NCI-H1105 (cell line): ENCODE measurements at places on chromosomes 5 and 9.

DNA sequence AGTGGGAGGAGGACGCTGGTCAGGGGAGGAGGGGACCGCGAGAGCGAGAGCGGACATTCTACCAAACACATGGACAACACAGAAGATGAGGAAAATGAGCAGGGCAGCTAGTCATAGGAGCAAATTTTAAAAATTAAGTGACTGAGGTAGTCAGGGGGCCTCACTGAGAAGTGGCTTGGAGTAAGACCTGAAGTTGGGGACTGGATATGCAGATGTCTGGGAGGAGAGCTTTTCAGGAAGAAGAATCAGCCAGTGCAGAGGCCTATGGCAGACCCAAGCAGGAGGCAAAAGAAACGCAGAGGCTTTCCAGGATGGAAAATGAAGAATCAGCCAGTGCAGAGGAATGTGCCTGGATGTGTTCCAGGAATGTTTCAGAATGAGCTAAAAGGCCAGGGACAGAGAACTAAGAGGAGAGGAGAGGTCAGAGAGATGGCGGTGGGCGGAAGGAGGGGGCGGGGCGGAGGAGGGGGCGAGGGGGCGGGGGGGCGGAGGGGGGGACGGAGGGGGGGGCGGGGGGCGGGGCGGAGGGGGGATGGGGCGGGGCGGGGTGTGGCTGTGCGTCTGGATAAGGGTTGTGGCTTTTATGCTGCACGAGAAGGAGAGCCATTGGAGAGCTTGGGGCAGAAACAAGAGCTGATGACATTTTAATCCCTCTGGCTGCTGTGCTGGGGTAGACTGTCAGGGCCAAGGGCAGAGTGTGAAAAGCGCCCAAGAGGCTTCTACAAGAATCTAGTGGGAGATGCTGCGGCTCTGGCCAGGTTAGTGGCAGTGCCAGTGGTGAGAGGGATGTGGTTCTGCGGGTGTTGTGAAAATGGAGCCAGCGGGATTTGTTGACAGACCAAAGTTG is 129.6 kb downstream of the KCNIP1 start:
- no peak for DNase-seq

- DNase-seq = no peak
These were observed 205.7 kb upstream of the RIOK2 start for GRCh38 chr5:97388794-97389193.

DNA sequence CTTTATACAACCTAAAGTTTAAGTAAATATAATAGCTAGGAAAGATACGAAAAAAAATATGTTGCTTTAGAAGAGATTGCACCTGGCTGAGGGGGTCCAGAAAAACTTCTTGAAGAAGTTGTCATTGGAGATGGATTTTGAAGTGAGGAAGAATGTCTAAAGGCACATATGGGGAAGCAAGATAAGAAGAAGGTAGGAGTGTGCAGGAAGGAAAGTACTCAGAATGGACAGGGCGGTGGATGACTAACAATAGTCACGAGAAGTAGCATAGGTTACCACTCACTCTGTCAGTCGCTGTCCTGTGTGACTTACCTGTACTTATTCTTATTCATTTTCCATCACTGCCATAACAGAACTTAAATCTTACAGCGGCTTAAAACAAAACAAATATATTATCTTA is 251.6 kb downstream of the GRIA1 start:
- DNase-seq = no peak

DNA sequence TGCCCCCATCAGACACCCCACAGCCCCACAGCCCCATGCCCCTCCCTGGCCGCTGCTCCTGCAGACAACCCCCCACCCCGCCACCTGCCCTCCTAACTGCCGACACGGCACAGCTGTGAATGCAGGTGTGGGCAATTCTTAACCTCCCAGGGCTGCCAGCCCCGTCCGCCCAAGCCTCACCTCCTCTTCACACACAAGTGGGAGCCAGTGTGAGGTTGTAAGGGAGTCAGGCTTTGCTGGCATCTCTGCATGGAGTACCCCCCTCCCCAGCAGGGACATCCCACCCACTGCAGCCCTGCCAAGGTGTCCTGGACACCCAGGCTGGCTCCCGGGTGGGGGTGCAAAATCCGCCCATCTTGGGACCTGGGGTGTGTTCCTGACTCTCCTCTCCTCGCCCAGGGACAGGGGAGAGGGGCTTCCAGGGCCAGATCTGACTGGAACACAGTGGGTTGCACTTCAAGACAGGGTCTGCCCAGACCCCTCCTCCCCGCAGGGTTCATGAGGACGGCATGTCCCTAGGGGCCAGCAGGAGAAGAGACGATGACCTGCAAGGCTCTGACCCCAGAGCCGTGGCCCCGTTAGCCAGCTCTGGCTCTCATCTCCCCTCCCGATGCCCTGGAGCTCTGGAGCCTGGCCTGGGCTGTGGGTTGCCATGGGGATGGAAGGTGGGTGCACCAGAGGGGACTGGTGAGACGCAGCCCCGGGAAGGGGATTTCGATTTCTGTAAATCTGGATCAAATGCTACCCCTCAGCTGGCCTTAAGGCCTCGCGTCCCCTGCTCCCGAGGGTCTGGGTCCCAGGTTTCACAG is 34.4 kb downstream of the SARDH start:
- DNase-seq = peak; percentile 95

- DNase-seq = no peak
These were observed 12.2 kb upstream of the MIER3 start for GRCh38 chr5:56964173-56964572.

- DNase-seq = no peak
These were observed 128.6 kb upstream of the EFNA5 start for GRCh38 chr5:107799306-107799705.

- DNase-seq = no peak
These were observed 2.8 kb downstream of the NACC2 start for GRCh38 chr9:136092353-136092650.

DNA sequence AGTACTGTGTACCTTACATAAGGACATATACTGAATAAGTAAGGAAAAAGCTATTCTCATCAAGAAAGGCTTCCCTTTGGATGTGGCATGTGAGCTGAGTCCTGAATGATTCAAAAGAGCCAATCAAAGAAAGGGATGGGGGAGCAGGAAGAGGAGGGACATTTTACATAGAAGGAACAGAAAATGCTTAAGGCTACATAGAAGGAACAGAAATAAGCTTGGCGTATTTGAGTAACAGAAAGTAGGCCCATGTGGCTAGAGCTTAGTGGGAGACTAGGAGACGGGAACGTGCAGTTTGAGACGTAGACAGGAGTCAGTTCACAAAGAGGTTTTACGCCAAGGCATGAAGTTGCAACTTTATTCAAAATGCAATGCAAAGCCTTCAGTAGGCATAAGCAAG is 126.3 kb downstream of the CEMIP2 start:
- DNase-seq = no peak

- no peak for DNase-seq
These were observed 139.0 kb downstream of the CACNA1B start for GRCh38 chr9:138016406-138017187.

- DNase-seq = no peak
These were observed 81.0 kb downstream of the SLIT3 start for GRCh38 chr5:169219961-169220360.

GRCh38 chr9:112831969-112832368 is 58.7 kb downstream of the SLC46A2 start:
- no peak for DNase-seq

- DNase-seq = no peak
These were observed 109.2 kb upstream of the ABCA1 start for GRCh38 chr9:105037139-105037538.

- DNase-seq = no peak
These were observed 7.6 kb downstream of the SLC1A3 start for GRCh38 chr5:36613771-36614656.

- DNase-seq = no peak
These were observed 5.4 kb downstream of the IPPK start for GRCh38 chr9:92664394-92665152.

DNA sequence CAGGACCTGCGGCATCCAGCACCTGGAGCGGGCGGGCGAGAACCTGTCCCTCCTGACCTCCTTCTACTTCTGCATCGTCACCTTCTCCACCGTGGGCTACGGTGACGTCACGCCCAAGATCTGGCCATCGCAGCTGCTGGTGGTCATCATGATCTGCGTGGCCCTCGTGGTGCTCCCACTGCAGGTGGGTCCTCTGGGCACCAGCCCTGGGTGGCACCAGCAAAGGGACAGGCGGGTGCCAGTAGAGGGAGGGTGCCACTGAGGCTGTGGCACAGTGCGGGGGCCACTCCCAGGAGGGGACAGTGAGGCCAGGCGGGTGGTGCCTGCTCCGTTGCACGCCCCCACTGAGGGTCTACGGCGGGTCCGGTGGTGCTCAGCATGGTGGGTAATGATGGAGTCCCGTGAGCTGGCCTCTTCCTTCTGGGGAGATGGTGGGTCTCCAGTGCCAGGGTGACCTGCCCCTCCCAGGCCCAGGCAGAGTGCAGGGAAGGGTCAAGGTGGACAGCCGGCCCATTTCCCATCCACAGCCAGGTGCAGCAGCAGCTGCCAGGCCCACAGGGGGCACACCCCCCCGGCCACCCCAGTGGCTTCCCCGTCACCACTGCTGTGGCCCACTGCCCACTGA is 57.8 kb downstream of the KCNT1 start:
- no peak for DNase-seq

DNA sequence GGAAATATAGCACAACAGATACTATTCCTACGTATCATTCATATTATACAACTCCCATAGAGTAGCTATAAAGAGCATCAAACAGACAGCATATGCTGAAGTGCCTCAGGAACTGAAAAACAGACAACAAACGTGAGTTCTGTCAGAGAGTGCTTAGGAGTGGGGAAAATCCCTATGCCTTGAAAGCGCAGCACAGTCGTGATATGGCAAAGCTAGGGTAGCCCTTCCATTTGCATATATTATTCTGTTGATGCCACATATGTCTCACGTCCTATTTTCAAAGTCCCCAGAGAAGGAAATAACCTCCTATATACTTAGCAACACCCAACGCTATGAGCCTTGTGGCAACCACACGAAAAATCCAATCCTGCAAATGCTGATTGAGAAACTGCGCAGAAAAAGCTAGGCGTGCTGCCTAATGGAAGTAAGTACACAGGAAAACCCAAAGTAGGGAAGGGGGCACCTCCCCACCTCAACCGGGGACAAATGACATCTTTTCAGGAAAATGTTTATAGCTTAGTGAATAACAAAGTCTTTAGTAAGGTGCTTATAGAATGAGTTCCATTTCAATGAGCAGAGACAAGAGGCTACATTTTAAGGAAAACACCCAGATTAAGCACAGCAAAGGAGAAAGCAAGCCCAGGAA is 105.1 kb downstream of the MED10 start:
- DNase-seq = no peak

- DNase-seq = peak; percentile 88
These were observed 154.2 kb upstream of the HMHB1 start for GRCh38 chr5:143657647-143658285.

- no peak for DNase-seq
These were observed 181.6 kb upstream of the NUDT12 start for GRCh38 chr5:103744159-103744558.

DNA sequence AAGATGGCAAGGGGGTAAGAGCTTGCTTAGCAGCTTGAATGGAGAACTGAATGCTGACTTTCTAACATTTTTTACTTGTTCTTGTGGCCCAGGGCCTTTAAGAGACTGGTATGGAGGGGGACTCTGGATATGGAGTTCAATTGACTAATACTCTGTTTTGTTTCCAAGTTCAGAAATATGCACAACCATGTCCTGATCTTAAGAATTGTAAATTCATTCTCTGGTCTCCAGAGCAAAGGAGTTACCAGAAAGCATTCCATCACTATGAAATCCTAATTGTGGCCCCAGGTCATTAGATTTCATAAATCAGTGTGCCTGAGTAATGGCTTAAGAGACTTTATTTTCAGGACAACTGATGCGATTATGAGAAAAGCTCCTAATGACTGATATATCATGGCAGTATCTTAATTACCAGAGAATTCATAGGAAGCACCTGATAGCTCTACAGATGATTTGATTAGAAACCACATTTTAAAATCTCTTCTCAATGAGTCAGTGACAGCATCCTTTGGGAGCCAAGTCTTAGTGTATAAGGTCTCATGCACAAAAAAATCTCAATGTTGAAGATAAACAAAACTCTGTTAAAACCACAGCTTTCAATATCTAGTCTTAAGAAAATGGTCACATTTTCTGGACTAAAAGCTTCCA is 613.6 kb upstream of the KLF4 start:
- DNase-seq = no peak

- no peak for DNase-seq
These were observed 18.1 kb upstream of the RPL26L1 start for GRCh38 chr5:172941067-172941516.

DNA sequence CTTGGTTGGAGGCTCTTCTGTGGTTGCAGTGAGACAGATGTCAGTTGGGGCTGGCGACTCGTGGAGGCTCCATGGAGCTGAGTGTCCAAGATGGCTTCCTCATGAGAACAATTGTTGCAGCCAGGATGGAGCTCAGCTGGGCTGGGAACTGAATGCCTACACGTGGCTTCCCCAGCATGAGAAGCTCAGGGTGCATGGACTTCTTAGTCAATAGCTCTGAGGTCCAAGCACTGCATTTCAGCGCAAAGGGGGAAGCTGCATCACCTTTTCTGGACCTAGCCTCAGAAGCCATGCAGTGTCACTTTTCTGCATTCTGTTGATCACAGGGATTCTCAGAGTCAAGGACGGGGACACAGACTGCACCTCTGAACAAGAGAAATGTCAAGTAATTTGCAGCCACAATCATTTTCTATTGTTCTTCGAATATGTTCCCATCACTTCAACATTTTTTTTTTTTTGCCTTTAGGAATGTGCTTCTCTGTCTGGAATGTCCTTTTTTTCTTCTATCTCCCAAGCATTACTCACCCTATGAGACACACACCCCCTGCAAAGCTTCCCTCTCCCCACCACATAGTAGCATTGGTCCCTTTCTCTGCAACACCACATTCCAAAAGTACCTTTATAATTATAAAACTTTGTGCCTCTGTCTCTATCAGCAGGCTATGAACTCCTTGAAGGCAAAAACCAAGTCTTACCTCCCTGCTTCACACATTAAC is 57.5 kb upstream of the STK32A start:
- no peak for DNase-seq

- DNase-seq = no peak
These were observed 41.0 kb downstream of the AOPEP start for GRCh38 chr9:94767331-94768072.

DNA sequence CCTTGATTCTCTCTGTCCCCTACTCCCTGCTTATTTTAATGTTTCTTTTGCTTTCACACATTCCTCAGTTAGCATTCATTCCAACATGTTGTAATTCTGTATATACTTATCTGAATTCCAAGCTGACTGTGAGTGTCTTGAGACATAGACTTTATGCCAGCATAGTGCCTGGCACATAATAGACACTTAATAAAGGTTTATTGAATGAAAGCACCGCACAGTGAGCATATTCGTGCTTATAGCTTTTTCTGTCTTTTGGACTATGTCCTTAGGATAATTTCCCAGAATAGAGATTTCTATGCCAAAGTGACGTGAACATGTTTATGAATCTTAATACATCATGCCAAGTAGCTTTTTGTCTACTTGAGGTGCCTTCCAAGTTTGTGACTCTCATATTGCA is 174.6 kb downstream of the CD180 start:
- no peak for DNase-seq
